Vagina (tissue), 2 donors: ENCODE measurements at places on chromosomes 6 and 20.

DNA sequence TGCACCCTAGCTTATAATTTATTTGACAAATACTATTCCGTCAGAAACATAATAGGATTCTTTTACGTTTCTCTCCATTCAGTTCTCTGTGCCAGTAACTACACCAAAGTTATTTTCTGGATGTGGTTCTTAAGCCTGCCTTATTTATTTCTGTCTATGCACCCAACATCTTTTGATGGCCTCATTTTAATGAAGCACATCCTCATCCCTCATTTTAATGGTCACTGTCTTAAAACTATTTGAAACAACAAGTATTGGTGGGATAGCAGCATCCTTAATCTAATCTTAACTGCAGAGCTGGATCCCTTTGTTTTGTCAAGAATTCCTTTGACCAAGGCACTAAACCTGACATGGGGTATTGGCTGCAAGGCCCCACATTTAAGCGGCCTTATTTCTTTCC lies 11.0 kb downstream of the FAM135A start:
- no peak for DNase-seq

- DNase-seq: no peak
These were observed 120.6 kb downstream of the PDE7B start for GRCh38 chr6:135972150-135972549.

DNA sequence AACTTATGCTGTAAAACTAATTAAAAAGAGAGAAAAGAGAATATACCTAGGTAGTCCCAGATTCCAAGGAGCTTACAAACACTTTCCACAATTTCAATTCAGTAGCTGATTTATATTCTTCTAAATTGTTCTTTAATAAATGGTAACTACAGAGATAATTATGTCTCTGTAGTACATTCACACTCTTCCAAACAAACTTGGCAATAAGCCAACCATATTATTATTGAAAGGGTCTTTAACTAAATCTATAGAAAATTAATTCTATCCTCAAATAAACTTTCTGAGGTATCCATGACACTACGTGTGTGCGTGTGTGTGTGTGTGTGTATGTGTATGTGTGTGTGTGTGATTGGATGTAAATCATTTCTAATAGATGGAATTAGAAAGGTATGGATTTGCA lies 217.4 kb upstream of the EYS start:
- DNase-seq: no peak

GRCh38 chr6:9020001-9020400 lies 584.7 kb upstream of the SLC35B3 start:
- DNase-seq: no peak

DNA sequence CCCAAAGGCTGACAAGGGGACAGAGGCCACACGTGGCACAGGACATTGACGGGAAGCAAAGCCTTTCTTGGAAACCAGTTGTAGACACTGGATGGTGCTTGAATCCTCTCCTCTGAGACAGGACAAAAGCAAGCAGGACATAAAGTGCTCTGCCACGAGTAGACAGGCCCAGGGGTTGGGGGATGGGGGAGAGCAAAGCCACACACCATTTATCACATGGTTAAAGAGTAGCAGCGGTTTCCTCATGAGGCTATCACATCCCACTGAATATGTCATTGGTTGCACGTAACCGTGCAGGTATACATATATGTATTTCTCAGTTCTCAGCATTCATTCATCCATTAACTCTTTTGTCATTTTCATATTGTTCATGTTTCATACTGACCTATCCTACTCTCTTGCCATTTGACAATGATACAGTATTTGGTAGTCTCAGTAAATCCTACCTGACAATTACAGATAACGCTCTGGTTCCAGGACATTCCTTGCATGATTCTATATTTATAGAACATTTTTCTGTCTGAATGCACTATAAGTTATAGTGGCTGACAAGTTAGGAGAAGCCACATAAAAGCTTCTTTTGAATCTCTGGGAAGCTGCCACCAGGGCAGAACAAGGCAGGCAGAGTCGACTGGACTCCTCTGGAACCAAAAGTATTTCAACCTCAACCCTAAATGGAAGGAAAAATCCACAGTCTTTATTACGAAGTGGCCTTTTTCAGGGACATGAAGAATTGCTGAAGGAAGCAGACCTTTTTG lies 23.5 kb downstream of the METTL24 start:
- DNase-seq: no peak
